Central memory CD8-positive, alpha-beta T cell (primary cell): ENCODE measurements at places on chromosomes 7 and 10.

GRCh38 chr7:117176206-117176605, 146.7 kb downstream of the WNT2 start:
- DNase-seq: no peak

DNA sequence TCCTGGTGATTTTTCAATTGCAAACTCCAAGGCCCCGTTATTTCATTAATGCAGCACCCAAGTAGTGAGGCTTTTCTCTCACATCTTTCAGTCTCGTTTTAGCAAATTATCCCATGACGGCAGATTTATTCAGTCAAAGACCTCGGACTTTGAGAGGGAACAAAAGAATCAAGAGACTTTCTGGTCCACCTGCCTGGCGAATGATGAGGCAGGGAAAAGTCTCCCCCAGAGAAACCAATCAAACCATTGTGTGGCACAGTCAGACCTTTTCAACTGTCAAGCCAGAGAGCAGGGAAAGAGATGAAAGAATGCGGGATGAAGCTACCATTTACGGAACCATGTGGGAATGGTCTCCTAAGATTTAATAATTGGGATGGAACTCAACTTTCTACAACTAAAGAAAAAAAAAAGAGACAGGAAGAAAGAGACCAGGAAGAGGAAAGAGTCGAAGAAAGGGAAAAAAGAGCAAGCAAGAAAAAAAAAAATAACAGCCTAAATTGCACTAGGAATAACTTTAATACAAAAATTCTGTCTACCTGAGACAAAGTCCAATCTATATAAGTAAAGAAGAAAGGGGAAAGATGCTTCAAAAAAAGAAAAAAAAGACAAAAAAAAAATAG, 22.8 kb downstream of the GLI3 start:
- no peak for DNase-seq

- DNase-seq: no peak
These were observed 456.1 kb upstream of the FOXK1 start for GRCh38 chr7:4225881-4226523.

GRCh38 chr10:132131581-132132420, 54.9 kb upstream of the DPYSL4 start:
- no peak for DNase-seq

GRCh38 chr7:148256433-148256832, 334.1 kb upstream of the C7orf33 start:
- DNase-seq: no peak

DNA sequence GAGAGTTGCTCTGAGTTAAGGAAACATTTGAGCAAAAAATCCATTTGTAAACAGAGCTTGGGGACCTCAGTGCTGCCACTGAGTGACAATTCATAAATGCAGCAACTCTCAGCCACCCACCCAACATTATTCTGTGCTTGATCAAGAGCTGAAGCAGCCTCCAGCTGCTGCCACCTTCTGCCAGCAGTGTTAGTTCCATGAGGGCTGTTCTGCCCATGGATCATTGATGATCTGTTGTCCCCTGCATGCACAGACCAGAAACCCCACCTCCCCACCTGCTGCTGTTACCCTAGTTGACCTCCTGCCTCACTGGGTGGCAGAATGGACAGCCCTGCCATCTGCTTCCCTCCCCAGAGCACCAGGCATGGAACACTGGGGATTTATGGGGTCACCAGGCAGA, 305.4 kb downstream of the KCNMA1 start:
- DNase-seq: no peak

DNA sequence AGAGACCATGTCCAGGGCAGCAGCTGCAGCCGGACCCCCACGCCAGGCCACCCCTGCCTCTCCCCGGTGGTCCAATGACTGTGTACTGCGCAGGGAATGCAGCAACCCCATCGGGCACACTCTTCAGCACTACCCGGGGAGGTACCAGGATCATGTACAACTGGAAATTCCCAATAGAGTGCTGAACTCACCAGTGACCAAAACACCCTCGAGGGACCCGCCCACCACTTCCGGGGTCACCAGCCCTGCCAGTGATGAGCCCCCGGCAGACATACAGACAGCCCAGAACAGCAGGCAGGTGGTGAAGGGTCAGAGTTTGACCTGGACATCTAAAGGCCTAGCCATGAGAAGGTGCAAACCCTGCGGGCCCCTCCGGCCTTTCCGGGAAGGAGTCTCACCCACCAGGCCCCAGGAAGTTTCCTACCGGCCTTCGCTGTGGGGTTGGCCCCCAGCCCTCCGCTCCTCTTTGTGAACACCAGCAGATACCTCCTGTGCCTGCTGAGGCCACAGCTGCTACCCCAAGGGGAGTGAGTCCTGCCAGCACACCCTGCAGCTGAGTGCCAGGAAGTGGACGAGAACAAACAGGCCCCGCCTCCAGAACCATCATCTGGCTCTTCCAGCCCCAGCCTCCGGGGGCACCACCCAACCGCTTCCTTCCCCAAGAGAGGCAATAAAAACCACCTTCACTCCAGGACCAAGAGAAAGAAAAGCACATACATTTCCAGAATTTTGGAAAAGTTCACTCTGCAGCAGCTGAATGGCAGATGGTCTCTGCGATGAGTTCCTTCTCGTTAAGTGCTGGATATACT, 5.0 kb upstream of the ANKRD61 start:
- peak; percentile 61 for DNase-seq

- DNase-seq: no peak
These were observed 12.2 kb downstream of the MCU start for GRCh38 chr10:72704117-72704516.

GRCh38 chr7:2258661-2259365, 16.8 kb downstream of the NUDT1 start:
- no peak for DNase-seq

DNA sequence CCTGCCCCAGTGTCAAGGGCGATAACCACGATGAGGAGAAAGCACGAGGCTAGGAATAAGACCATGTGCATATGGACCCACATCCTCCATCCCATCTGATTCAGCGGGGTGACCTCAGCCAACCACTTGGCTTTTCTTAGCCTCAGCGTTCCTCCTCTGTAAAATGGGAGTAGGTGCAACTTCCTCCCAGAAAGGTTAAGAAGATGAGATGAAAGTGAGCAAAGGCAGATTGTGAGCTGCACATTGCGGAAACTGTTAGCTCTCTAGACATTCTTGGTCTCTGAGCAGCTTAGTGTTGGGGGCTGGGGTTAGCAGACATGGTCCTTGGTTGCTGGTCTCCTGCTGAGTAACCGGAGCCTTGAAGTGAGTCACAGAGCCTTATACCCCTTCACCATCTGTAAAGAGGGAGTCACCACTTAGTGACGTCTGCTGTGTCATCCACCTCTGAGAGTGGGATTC, 497.3 kb upstream of the GALNT17 start:
- DNase-seq: no peak

DNA sequence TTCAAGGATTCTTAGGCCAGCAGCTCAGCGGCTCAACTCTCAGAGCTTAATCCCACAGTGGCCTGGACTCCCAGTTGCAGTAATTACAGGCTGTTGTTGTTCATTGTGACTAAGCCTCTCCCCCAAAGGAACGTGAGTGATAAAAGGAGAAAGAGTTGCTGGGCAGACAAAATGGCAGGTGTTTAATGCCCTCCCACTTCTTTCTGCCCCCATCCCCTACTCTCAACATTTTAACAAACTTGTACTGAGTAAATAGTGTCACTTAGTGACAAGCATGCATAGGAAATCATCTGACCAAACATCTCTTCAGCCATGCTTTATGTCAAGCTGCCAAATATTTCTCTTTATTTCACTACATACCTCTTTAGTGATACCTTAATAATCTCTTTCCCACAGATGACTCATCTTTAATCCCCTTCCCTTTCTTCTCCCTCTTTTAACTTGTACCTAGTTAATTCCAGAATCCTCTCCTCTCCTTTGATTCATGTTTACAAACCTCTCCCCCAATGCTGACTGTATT, 12.4 kb upstream of the MTERF1 start:
- DNase-seq: no peak

DNA sequence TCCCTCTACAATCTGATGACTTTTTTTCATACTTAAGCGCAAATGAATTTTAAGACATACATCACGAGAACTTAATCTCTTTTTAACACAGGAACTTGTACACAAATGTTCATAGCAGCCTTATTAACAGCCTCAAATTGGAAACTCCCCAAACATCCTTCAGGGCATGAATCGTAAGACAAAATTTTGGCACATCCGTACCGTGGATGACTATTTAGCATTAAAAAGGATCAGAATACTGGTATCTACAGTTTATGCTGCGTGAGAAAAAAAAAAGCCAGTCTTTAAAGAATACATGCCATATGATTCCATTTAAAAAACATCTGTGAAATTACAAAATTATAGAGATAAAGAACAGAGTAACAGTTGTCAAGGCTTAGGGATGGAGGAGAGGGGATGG, 46.8 kb downstream of the PDE1C start:
- no peak for DNase-seq

DNA sequence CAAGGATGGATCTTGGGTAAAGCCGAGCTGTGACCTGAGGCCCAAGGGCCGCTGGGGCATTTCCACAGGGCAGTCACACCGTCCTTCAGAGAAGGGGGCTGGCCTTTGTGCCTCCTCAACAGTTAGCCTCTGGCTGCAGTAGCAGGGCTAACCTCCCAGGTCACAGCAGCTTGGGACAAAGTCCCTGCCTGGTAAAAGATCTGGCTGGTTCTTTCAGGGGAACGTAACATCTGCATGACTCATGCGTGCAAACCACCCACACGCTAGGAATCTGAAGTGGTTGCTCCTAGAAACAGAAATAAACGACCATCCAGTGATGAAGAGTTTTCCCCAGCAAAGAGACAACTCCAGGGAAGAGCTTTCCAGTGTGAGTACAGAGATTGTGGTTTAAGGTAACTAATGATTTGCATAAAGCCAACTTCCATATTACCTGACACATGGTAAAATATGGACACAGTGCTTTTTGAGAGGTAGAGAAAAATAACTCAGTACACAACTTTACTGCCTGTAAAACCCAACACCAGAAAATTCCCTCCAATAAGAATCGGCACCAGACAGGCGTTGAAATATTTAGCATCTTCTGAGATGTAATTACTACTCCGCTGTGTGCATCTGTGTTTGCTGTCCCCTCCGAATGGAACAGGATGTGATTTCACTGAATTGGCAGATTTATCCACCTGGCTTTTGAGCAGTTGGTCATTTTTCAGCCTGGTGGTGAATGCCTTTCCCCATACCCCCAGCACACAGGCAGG, 84.9 kb upstream of the ADRB1 start:
- DNase-seq: no peak

DNA sequence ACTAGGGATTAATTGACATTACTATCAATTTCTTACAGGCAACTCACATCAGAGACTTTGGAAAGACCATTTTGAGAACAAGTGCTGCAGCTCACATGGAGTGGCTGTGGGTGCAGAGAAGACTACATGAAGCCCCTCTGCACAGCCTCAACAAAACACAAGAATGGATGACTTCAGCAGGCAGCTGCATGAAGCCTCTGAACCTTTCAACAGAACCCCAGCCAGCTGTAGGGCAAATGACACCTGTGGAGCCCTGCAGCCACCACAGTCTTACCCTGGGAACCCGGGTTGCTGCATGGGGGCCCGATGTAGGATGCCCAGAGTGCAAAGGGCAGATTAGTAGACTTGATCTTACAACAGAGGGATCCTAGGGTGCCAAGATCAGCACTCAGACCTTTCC, 62.0 kb upstream of the CAMK2B start:
- peak; percentile 5 for DNase-seq

DNA sequence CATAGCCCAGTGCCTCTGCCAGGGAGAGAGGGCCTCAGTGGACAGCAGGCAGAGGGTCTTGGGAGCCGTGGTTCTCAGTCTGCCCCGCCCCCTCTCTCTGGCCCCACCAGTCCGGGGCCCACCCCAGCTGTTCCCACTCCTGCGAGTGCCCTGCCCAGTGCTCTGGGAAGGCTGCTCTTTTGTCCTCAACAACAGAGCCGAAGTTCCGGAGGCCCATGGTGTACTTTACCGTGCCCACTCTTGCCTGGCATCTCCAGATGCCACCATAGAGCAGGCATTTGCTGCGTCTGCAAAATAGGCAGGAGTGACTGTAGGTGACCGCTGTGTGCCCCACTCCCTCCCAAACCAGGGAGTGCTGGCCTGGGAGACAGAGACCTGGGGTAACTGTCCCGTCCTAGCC, 29.3 kb upstream of the PCBD1 start:
- DNase-seq: no peak

DNA sequence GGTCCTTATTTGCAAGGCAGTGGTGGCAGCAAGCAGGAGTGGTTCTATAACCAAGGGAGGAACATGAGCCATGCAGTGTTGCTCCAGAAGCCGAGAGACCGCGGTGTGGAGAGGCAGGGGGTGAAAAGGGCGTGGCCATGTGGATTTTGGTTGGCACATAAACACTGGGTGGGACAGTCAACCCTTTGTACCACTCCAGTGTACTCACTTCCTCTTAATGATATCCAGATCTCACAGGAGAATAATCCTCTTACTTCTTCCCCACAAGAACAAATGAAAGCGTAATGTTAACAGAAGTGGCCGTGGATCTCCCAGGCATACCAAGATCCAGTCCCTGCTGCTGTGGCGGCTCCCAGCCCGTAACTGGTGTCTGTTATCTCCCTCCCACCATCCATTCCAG, 42.4 kb downstream of the XRCC2 start:
- DNase-seq: no peak

- DNase-seq: no peak
These were observed 137.0 kb upstream of the RET start for GRCh38 chr10:42939685-42940366.

DNA sequence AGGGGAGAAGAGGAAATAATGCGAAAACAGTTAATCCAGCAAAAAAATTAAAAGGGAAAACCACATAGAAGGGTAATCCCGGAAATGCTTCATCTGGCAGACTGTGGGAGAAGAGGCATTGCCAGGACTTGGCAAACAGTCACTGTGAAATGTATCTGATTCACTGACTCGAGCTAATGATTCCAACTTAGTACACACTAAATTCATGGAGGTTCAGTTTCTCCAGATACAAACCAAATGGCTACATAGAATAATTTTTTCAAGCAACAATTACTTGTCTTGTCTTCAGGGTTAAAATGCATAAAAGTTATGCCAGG, 36.4 kb downstream of the GDI2 start:
- DNase-seq: no peak

GRCh38 chr10:49540056-49540797, 1.3 kb upstream of the ERCC6 start:
- no peak for DNase-seq

DNA sequence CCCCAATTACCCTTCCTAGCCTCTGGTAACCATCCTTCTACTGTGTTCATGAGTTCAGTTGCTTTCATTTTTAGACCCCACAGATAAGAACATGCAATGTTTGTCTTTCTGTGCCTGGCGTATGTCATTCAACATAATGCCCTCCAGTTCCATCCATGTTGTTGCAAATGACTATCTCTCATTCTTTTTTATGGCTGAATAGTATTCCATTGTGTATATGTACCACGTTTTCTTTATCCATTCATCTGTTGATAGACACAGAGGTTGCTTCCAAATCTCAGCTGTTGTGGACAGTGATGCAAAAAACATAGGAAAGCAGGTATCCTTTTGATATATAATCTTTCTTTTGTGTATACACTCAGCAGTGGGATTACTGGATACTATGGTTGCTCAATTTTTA, 51.2 kb downstream of the RAPGEF5 start:
- no peak for DNase-seq

DNA sequence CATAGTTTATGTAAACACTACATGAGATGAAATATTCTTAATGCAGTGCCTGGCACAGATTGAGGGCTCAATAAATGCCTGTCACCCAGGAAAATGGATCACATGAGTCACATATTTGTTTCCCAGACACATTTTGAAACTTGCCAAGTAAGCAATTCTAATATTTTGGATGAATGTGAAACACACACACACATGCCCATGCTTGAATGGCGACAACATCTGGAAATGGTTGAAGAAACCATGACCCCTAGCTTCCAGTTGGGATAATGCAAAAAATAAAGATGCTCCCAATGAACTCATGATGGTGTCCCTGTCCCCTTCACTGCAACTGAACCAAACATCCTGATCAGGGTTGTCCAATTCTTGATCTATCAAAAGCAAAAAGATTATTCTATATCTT, 797.3 kb downstream of the XPNPEP1 start:
- DNase-seq: no peak
